ENCODE measurements at places on chromosomes 13 and 19.
A peak's percentile ranks its signal among the peaks of the same experiment; 100 is the strongest.

DNA sequence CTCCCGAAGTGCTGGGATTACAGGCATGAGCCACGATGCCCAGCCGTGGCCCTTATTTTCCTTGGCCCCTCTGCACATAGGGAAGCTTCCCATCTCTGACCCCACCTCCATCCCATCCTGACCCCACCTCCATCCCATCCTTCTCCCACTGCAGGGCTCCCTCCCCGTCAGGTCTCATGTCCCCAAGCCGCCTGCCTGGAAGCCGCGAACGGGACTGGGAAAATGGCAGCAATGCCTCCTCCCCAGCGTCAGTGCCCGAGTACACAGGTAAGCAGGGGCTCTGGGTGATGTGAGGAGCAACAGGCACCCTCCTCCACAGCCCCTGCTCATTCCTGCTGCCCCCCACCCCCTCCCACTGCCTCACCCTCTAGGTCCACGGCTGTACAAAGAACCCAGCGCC, 12.2 kb downstream of the XAB2 start:
- DNase-seq: no peak

- DNase-seq: no peak
Observed at GRCh38 chr13:59568306-59568705, 595.4 kb downstream of the DIAPH3 start.

DNA sequence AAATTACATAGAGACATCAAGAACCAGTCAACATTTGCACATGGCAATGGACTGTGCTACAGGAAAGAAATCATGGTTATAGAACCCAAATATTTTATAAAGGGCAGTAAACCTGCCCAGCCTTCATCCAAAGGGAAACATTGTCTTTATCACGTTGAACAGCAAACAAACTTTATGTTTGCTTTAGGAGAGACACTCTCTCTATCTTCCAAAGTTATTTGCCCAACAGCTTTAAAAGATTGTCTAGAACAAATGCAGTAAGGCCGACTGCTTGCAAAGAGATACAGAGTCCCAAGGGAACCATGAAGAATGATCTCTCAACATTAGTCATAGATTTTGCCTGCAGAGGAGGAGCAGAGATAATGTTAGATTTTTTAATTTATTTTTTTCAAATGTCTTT, 1323.5 kb upstream of the SLC10A2 start:
- peak; percentile 71 for DNase-seq

DNA sequence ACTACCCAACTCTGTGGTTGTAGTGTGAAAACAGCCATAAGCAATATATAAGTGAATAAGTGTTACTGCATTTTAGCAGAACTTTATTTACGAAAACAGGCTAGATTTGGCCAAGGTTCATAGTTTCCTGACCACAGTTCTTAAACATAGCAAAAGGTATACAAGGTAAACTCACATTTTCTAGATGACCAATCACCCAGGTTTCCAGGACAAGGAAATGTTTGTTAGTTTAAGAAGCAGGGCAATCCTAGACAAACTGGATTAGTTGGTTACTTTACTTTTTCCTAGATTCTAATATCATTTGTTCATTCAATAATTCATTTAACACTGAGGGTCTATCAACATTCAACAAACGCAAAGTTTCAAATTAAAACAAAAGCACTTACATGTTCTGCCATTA, 201.7 kb downstream of the SPRY2 start:
- DNase-seq: no peak

DNA sequence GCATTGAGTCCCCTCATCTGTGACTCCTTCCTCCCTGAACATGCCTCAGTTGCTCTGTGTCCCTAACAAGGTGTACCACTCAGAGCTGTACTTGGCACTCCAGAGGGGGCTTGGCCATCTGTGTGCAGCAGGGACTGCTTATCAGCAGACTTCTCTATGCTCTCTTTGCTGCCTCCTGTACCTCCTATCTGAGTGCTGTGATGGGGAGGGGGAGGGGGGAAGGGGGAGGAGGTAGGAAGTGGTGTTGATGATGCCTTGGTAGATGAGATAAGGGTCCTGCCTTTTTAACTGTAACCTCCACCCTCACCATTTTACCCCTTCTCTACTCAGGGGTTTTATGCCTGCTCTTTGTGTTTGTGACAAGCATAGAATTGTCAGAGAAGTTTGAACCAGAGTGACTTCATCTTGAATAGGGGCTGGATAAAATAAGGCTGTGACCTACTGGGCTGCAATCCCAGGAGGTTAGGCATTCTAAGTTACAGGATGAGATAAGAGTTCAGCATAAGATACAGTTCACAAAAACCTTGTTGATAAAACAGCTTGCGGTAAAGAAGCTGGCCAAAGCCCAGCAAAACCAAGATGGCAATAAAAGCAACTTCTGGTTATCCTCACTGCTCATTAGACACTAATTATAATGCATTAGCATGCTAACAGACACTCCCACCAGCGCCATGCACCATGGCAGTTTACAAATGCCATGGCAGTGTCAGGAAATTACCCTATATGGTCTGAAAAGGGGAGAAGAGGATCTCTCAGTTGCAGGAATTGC, 13.2 kb downstream of the PCDH8 start:
- no peak for DNase-seq

DNA sequence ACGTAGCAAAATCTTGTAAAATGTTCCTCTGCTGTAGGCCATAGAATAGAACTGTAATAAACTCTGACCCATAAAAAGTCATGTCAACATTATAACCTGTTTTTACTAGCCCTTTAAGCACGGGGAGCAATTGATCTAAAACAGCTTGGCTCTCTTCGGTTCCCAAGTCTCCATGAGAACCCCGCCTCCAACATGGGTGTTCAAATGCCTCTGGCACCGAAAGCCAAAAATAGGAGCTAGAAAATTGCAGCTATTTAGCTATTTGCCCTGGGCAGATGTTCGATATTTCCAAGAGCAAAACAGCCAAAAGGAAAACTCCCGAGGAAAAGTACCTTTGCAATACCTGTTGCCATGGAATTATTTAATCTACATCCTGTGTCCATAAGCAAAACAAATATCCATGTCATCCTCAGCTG, 563.1 kb downstream of the EFNB2 start:
- no peak for DNase-seq

Measured in fibroblast of skin of right biceps (primary cell).